HEK293T (cell line): ENCODE measurements at places on chromosomes 1 and 21.

- no peak for DNase-seq
Observed at GRCh38 chr1:86303041-86303690, 93.0 kb downstream of the ODF2L start.

GRCh38 chr1:43558346-43558841 lies 27.7 kb downstream of the PTPRF start:
- DNase-seq: no peak

GRCh38 chr1:54399765-54400164 lies 6.4 kb downstream of the SSBP3 start:
- no peak for DNase-seq

- no peak for DNase-seq
Observed at GRCh38 chr1:164640686-164641352, 81.8 kb downstream of the PBX1 start.

DNA sequence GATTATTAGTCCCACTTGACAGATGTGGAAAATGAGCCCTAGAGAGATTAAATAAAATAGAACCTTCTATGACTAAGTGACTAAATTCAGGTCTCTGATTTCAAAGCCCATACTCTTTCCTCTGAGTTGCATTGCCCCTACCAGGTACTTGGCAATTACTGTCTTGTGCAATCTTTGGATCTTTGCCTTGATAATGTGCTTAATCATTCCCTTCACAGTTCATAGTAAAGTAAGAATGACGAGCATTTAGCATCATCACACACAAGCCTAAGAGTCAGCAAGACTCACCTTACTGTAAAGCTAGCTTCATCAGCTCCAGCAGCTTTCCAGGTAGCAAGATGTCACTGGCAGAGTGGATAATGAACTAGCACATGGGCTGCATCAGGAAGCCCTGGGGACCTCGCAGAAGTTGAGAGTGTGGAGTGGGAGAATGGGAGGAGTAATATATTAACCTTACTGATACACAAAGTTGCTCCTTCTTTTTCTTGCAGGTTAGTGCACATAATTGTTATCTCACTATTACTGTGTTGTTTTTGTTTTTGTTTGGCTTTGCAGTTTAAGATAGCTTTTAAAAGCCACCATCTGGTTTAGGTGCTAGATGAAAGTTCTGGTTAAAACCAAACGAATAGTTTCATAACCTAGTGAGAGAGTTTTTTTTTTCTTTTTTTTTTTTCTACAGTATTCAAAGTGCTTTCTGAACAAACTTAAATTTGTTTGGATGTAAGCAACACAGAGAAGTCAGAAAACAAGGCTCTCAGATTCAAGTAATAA lies 71.8 kb downstream of the PBX1 start:
- no peak for DNase-seq
